ENCODE measurements at places on chromosomes 5 and 9. TPM values are rescaled to one million over a fixed set of nuclear protein-coding genes. Genes with fewer than 3 reads are reported as not detected.

Gene FOXD4L6
- total RNA-seq: not detected

DNA sequence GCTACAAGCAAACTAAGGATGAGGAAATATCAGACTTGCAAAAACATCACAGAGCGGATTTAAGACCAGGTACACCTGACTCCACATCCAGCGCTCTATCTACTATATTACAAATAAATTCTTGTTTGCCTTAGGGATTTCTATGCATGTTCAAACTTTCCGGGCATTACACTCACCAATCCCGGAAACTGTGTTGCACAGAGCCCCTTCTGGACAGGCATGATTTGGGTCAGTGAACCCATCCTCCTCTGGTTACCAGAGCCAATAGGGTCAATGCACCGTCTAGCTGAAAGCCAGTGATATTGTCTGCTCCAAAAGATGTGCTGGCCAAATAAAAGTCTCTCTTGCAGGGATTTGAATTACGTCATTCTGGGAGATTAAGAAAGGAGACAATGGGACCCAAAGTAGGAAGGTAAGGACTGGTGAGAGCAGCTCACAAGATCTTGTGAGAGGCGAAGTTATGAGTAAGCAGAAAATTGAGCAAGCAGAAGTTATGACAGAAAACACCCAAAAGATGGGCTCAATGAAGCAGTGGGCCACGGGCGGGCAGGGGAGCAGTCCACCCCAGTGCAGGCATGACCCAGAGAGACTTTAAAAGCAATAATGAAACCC, 155.8 kb upstream of the RAI14 start:
- no peak for DNase-seq

- DNase-seq: no peak
These were observed 123.9 kb downstream of the PPP2R2B start for GRCh38 chr5:146754621-146755020.

DNA sequence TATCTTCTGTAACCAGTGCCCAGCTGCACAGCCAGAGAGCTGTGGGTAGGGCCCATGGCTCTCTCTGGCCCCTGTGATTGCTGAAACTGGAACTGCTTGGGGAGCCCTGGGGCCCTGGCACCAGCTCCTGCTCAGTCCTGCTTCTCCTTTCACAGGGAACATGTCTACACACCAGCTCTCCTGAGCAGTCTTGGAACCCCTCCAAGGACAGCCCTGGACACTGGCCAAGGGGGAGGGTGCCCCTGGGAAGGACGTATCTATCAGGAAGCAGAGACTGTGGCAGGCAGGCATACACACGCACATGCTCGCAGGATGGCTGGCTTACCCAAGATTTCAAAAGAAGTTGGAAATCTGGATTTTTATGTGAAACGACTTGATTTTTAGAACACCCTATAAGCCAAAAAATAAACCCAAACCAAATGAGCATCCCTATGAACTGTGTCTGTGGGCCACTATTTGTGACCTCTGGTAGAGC, 8.8 kb upstream of the TRAF1 start:
- peak; percentile 98 for DNase-seq

DNA sequence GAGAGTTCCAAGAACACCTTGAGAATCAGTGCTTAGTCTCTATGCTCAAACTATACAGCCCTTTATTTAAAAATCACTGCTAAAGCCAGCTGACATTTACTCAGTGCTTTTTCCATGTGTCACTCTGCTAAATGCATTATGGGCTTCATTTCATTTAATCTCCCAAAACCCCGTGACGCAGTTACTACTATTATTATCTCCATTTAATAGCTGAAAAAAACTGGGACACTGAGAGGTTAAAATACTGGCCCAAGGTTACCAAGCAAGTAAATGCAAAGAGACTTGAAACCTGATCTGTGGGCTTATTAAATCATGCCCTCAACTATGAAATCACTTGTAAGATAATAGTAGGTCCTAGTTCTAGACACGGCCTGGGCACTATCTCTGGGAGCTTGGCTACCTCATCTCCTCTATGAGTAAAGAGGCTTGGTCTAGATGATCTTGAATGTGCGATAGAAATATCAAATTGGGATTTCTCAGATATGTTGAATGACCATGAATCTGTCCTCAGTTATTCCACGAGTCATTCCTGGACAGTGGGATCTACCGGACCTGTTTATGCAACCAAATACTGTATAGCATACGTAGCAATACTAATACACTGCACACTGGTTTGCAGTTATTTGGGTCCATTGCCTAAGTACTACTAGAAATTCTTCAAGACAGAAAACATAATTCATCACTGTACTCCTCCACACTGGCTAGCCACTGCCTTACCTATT, 32.3 kb downstream of the MARCHF11 start:
- DNase-seq: no peak

- DNase-seq: no peak
These were observed 779 bp downstream of the FAM13B start for GRCh38 chr5:138032028-138032571.

Gene WNK2
- total RNA-seq: 49.6 TPM

Gene C6
- 0.19 TPM for total RNA-seq

Gene SARDH
- total RNA-seq: 0.32 TPM

Gene RUSC2
- total RNA-seq: 18.8 TPM

DNA sequence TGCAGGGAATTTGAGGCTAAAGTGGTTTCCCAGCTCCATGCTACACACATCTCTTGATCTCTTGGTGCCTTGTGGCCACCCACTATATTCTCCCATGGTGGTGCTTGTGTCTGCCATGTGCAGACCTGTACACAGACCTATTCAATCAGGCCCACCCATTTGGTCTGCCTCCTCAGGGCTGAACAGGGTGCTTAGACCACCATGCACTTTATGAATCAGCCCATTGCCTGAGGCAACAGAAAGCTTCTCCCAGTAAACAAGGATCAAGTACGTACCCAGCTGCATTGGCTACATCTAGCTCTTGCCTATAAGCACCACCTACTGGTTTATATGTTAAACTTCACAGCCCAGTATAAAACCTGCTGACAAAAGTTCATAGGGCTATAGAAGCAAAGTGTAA, 664.3 kb upstream of the EDIL3 start:
- DNase-seq: no peak

DNA sequence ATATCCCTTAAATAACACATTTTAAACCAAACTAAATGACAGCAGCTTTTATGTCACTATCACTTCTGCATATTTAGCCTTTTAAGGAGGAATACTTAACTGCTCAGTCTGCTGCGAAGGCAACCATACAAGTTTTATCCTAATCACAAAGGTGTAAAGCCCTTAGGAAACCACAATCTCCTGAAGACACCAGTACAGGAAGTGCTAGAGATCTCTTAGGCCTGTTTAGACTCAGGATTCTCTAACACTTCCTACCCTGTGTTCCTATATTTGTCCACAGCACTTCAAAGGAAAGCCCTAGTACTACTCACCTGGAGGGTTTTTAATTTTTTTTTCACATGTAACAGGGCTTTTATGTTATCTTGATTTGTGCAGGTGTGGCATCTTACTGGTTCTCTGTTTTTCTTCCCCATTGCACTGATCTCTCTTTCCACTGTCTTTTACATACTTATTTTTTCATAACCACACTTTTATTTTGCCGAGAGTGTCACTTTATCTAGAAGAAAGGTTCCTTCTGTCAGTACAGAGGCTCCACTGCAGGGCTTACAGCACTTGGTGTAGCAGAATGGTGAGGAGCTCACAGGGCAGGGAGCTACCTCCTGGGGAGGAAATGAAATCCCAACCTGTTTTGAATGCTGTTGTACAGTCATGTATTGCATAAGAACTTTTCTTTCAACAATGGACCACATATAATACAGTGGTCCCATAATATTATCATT, 1060.6 kb upstream of the ACO1 start:
- no peak for DNase-seq

GRCh38 chr9:130662970-130663257, 1.5 kb upstream of the PRDM12 start:
- no peak for DNase-seq

DNA sequence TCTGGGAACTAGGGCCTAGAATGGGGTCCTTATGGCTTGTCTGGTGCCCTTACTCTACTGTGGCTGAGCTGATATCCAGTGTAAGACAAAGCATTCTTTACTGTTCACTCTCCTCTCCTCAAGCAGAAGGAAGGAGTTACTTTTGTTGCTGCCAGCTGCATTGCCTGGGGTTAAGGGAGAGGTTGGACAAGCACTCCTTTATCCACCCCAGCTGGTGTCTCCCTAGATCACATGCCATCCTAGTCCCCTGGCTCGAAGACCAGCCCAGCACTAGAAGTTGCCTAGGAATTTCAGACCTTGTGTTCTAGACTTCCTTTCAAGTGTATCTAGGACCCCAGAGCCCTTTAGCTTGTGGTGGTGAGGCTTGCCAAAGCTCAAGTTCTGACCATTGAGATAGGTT, 1051.5 kb upstream of the C9orf72 start:
- no peak for DNase-seq

- DNase-seq: peak; percentile 81
These were observed 28.8 kb downstream of the SPOCK1 start for GRCh38 chr5:137470111-137470920.

Gene KIAA0825
- total RNA-seq: 4.6 TPM

DNA sequence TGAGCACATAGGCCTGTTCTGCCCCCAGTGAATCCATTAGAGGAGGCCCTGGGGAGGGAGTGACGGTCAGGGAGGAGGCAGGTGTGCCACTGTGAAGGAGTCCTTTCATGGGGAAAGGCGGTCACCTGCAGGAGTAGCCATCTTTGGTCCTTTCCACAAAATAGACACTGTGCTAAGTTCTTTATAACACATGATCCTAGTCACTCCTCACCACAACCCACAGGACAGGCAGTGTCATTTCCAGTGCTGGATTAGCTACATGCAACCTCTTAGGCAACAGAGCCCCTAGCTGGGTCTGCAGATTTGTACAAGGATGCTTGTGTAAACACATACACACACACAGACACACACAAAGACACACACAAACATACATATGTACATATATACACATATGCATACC, 18.3 kb downstream of the DOCK2 start:
- no peak for DNase-seq

DNA sequence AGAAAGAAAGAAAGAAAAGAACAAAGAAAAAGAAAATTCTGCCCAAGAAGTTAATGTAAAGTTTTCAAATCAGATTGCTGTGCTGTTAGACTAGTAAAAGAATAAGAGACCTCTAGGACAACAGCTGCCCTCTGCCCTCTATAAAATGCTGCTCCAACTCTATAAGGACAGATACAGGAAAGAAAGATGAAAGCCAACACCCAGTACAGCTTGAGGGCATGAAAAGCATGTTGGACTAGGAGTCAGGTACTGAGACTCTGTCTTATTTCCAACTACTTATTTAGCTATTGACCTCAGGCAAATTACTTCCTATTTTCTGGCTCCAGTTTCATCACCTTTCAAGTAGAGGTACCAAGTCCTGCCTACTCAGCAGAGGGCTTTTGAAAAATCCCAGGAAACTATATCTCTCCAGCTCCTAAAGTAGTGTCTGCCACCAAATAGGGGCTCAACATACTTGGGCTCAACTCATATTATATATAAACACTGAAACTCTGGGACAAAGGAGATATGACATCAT, 5.7 kb downstream of the HBEGF start:
- DNase-seq: no peak

GRCh38 chr5:173396311-173396993, 68.2 kb upstream of the STC2 start:
- no peak for DNase-seq

Gene LMX1B
- total RNA-seq: 7.8 TPM

Gene FAM81B
- not detected for total RNA-seq

GRCh38 chr5:111691914-111692313, 65.1 kb downstream of the NREP start:
- DNase-seq: no peak

Gene MEGF10
- 3.4 TPM for total RNA-seq

Gene LCN12
- total RNA-seq: 3.7 TPM

GRCh38 chr5:170771496-170771895, 12.0 kb upstream of the GABRP start:
- DNase-seq: no peak

DNA sequence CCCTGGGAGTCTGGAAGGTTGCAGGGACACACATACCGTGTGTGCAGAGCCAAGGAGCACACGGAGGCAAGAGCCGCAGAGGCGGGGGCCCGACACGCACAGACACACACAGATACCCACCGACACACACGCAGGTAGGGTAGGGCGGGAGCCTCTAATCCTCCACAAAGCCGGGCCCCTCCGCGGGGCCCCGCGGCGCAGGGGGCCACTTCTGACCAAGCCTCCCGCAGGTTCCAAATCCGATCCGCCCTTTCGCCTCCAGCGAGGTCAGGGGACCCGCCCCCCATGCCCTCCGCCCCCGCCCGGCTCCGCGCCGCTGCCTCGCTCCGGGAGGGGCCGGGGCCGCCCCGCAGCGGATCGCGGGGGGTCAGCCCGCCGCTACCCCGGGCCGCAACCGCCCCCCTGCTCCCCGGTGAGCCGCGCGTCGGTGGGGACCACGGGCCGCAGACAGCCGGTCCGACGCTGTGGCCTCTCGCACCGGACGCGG, 1.4 kb upstream of the LMX1B start:
- peak; percentile 57 for DNase-seq

- DNase-seq: peak; percentile 65
These were observed 2.2 kb upstream of the PRR7 start for GRCh38 chr5:177444106-177445051.

GRCh38 chr9:72911816-72912215, 41.0 kb downstream of the ALDH1A1 start:
- no peak for DNase-seq

Gene GNPDA1
- 31.3 TPM for total RNA-seq

DNA sequence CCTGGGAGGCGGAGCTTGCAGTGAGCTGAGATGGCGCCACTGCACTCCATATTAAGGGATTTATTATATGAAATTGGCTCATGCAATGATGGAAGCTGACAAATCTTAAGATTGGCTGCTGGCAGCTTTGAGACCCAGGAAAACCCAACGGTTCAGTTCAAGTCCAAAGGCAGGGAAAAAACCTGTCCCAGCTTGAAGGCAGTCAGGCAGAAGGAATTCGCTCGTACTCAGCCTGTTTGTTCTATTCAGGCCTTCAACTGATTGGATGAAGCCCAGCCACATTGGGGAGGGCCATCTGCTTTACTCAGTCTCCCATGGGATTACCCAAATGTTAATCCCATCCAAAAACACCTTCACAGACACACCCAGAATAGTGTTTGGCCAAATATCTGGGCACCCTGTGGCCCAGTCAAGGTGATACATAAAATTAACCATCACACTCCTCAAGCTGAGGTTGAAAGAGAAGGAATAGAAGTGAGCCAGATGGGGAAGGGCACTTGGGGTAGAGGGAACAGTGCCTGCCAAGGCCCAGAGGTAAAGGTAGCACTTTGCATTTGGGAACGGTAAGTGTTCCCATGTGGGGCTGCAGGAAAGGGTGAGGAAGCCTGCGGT, 8.5 kb upstream of the ORM1 start:
- DNase-seq: peak; percentile 11

GRCh38 chr9:17476401-17476800, 102.5 kb upstream of the SH3GL2 start:
- no peak for DNase-seq

Gene GABRB2
- total RNA-seq: 0.24 TPM

Data from suprapubic skin (tissue), 4 donors.